Effector CD8-positive, alpha-beta T cell (primary cell): ENCODE measurements at places on chromosomes 2 and 18.

- DNase-seq = no peak
These were observed 99.4 kb downstream of the ZNF516 start for GRCh38 chr18:76395609-76396008.

DNA sequence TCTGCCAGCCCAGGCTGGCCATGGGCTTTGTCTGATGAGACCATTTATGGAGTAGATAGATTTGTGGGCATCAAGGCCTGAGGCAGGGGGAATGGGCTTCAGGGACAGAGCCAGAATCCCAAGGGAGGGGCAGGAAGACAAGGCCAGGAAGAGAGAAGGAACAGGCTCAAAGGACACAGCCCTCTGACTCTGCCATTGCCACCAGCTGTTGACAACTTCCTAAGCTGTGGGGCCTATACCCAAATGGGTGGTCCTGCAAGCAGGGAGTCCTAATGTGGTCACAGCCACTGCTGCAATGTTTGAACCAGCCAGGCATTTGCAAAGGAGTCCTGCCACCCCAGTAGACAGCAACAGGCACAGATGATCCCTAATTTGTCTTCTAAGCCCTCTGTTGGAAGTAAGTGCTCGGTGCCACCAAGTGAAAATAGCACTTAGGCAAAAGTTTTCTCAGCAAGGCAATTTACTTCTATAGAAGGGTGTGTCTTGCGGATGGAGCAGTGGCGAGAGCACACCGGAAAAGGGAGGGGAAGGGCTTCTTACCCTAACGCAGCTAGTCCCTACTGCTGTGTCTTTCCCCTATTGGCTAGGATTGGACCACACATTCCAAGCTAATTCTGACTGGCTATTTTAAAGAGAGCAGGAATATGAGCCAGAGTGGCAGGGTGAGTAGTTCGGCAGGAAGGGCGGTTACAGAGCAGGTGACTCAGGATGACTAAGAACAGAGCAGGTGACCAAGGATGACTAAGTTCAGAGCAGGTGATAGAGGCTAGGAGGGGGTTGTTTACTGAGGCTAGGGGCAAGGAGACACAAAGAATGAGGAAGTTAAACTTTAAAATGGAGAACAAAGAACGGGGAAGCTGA is 47.2 kb downstream of the C1QL2 start:
- DNase-seq = no peak

GRCh38 chr2:178193496-178193822 is 853 bp upstream of the OSBPL6 start:
- no peak for DNase-seq

- no peak for DNase-seq
These were observed 4.9 kb downstream of the IRS1 start for GRCh38 chr2:226794751-226795171.

- no peak for DNase-seq
These were observed 54.1 kb downstream of the LPIN2 start for GRCh38 chr18:2958819-2959298.

DNA sequence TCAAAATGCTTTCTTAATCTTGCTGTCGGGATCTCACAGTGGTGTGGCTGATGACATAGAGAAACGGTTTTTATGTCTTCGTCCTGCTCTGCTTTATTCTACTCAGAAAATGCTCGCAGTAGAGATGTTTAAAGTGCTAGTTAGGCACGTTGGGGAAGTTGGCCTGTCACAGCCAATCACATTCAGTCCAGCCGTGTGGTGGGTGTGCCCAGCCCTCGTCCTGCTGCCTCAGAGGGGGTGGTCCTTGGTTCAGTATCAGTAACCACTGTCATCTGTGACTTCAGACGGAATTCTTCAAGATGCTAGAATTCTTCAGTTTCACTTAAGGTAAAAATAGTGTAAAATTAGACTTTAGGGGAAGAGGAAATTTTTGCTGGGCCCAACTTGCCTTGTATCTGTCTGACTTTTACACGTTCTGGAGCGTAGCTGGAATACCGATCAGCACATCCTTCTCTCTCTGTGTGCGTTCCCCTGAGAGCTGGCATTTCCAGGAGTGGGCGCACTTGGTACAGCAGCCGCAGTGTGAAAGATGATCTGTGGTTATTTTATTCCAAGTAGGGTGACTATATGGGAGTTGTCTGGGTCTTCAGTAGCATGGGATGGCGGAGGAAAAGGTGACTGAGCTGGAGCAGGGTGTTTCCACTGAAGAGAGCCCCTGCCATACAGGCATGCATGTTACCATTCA is 18.5 kb downstream of the TRAF3IP1 start:
- DNase-seq = no peak

DNA sequence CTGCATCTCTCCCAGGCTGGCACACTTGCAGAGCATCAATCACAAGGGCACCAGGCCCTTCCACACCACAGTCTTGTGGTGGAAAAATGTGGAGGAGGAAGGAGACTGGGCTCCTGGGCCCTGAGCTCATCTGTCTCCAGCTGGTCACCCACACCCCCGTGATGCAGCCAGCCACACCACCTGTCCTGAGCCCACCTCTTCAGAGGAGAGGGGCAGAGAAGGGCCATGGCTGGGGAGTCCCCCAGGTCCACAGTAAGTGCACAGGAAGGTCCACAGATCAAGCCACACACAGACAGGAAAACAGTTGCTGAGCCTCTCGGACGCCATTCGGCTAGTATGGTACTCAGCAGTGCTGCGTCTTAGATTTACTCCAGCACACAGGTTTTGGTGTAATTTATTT is 203.5 kb upstream of the SALL3 start:
- DNase-seq = no peak

- DNase-seq = no peak
These were observed 59.1 kb downstream of the MIB1 start for GRCh38 chr18:21799721-21800120.

DNA sequence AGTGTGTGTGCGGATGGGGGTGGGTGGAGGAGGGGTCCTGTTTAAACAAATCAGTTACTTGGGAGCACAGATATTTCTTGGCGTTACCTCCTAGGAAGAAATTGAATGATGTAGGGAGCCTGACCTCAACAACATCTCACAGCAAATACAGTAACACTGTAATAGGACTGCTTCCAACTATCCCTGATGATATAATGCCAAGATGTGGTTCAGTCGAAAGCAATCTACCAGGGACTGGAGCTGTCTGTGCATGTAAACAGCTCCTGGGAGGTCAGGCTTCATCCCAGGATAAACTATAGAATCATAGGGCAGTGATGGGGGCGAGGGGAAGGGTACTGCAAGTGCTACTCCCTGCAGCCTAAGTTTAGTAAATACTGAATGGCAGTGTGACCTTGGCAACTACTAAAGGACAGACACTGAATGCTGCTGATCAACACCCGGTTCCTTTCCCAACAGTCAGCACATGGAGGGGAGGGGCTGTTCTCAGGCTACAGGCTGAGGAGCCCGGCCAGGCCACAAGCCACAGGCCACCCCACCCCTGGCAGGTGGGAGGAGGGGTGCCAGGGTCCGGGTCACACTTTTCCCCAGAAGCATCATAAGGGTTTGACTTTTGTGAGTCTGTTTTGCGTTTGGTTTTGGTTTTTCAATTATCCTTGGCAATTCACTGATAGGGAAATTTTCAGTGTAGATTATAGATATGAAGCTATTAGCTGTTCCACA is 85.3 kb upstream of the ZNF397 start:
- no peak for DNase-seq

DNA sequence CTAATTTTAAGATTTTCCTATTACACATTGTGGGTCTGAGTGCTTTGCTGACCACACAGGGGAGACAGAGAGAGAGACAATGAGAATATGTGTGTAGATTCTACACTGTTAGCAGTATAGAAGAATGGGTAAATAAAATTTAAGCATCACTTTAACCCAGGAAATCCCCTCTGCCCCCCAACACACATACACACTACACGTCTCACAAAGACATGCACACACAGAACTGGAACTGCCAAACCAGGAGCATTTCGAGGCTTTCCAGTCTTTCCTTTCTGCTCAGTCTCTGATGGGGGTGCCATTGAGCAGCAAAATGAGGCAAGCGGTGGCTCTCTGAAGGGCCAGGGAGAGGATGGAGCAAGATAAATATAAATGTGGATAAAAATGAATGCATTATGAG is 2.5 kb downstream of the MERTK start:
- DNase-seq = no peak

- DNase-seq = no peak
These were observed 256.5 kb downstream of the CD226 start for GRCh38 chr18:69691008-69691760.

GRCh38 chr2:112290088-112290487 is 14.7 kb downstream of the ZC3H6 start:
- no peak for DNase-seq

DNA sequence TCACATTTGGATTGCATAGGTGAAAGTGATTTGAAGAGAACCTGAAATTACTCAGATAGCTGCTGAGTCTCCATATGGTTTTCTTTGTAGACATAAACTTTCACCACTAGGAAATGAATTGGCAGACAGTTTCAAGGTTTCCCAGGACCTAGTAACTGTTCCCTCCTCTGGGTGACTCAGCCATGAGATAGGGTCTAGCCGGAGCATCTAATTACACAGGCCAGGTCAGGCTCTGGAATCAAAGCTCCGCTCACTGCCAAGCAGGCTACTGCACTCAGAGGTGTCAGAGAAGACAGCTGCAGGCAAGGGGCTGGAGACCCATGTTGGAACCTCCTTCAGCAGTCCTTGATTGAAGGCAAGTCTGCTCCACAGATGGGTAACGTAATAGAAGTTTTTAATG is 429.2 kb downstream of the TNS1 start:
- DNase-seq = no peak

GRCh38 chr2:119257198-119257597 is 33.6 kb downstream of the STEAP3 start:
- DNase-seq = no peak

GRCh38 chr2:217717646-217718045 is 285.1 kb downstream of the TNS1 start:
- DNase-seq = no peak

DNA sequence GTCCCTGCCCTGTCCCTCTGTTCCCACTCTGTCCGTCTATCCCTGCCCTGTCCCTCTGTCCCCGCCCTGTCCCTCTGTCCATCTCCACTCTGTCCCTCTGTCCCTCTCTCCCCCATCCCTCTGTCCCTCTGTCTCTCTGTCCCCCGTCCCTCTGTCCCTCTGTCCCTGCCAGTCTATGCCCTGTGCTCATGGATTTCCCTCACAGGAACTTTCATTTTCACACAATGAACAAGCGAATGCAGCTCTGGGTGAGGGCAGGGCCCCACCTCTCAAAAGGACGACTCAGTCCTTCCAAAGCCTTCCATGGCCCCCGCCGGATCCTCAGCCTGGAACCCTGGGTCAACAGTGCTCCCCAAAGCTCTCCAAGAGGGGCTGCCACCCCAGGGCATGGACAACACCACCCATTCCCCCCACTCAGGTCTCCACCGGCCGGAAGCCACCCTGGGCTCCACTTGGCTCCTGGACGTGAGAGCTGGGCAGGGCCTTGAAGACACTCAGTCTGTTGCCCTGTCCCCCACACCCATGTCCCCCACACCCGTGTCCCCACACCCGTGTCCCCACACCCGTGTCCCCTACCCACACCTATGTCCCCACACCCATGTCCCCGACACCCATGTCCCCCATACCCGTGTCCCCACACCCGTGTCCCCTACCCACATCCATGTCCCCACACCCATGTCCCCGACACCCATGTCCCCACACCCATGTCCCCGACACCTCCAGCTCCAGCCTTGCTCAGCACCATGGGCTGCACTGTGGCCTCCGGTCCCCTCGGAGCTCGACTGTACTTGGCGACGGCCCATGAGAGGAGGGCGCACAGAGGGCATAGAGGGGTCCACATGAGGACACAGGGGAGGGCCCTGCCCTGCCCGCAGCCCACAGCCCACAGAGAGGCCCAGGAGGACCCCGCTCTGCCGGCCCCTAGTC is 156.0 kb downstream of the PXDN start:
- DNase-seq = no peak

DNA sequence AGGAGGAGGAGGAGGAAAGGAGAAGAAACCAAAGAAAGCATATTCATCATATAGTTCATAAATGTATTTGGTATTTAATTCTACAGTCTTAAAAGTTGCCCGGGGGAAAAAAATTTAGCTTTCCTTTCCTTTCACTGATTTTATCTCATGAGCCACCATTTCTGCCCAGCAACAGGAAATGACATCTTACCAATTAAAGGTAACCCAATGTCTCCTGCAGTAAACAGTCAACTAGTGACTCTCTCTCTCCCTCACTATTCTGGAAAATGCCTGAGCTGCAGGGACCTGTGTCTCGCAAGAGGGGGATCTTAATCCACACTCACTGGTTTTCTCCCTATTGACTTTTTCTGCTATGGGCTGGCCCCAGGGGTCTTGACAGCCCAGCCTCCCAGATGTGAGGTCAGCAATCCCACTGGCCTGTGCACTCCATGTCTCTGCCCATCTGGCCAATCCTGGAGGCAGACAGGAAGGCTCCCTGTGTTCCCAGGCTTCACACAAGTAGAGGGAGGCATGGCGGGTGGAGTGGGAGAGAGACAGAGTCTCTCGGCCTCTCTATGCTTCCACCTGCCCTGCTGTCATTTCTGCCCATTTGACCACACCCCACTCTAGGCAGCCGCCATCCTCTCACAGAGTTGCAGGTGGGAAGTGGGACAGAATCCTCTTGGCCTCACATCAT is 85.4 kb upstream of the CABLES1 start:
- DNase-seq = no peak

DNA sequence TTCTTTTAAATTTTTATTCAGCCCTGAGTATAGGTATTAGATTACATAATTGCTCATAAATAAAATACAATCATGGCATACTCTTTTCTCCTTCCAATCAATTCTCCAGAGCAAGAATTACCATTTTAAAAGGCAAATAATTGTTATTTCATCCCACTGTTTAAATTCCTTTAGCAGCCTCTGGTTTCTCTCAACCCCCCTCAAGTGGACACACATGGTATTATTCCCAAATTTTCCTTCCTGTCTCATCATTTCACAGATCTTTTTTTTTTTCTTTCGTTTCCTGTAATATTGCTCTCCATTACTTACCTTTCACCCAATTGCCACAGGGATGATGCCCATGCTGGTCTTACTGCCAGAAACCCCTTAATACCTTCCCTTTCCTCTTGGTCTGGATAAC is 385.2 kb downstream of the RIT2 start:
- no peak for DNase-seq

GRCh38 chr18:63882333-63883141 is 5.0 kb upstream of the SERPINB2 start:
- no peak for DNase-seq
